ENCODE measurements at places on chromosomes 12 and 14.

DNA sequence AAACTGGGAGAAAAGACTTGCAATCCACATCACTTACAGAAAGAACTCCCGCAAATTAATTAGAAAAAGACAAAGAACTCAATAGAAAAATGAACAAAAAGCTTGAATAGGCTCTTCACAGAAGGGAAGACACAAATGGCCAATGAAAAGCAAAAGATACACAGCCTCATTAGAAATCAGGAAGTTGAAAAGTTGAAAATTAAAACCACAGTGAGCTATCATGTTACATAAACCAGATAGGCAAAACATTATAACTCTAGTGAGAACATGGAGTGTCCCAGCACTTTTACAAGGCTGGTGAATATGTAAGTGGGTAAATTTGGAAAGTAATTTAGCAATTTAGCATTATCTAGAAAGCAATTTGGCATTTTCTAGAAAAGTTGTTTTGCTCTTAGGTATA is 158.4 kb upstream of the RASSF8 start:
- DNase-seq = no peak

GRCh38 chr12:25942709-25943108 is 15.8 kb upstream of the RASSF8 start:
- DNase-seq = no peak

GRCh38 chr14:77071938-77072388 is 26.1 kb upstream of the CIPC start:
- DNase-seq = no peak

DNA sequence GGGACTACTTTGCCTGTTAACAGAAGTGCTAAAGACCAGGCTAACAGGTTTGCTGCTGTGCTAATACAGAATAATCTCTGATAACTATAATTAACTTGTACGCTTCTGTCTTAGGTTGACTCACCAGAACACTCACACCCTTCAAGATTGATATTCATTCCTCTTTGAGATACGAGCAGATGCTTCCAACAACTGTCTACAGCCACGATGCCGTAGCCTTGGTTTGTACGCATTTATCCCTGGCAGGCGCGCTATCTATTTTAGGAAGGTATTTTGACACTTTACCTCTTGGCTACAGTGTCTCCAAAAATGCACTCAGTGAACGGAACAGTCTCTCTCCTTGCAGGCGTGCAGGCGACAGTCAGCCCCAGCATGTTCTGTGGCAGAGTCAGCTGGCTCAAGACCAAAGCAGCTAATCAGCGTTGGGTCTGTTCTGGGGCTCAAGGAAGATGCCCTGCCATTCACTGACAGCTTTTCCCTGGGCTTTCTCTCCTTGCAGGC is 146.4 kb upstream of the PRICKLE1 start:
- DNase-seq = no peak

DNA sequence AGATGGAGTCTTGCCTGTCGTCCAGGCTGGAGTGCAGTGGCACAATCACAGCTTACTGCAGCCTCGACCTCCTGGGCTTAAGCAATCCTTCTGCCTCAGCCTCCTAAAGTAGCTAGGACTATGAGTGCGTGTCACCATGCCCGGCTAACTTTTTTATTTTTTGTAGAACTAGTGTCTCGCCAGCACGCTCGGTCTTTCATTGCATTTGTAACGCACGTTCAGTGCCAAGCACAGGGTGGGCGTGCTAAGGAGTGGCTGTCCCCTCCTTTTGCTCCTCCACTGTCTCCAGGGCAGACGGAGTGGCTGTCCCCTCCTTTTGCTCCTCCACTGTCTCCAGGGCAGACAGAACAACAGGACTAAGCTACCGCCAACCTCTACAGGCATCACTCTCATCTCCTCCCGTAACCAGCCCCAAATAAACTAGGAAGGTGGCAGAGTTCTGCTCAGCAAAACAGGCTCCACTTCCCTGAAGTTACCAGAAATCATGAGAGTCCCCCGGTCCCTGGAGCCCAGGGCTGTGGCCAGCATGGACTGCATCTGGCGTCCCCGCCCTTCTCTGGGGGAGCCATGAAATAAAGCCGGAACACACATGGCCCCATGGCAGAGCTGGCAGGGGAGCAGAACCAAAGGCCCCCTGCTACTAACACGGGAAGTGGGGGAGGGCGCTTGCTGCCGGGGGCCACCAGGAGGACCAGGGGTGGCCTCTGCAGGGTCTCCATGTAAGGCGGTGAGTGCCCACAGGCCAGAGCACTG is 60.2 kb downstream of the CCDC88C start:
- DNase-seq = no peak

DNA sequence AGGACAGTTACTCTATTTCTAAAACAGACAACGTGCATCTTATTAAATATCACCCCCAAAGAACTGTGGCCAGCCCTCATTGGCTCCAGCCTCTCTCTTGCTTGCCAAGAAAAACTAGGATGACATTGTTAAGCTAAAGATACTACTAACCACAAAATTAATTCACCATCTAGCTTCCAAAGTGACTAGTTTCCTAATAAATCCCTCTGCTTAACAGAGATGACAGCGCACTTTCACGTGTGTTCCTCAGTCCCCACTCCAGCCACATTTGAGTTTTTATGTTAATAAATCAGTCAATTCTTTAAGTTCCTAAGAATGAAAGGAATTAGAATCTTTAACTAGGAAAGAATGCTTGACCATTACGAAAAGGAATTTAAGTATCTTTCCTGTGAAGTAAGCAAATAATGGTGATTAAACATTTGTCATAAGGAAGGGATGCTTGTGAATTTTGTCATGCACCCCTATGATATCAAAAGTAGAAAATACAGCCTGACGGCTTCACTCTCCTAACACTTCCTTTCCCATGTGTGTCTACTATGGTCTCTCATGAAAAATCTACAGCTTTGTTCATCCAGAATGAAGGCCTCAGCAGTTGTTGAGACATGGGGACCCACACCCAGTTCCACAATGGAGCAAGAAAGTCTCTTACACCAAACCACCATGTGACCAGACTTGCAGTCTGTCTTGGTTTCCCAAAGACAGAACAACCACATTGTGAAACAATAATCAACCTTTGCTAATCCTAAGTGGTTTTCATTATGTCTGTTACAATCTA is 8.1 kb downstream of the CORO1C start:
- no peak for DNase-seq

GRCh38 chr14:50892255-50892654 is 20.4 kb downstream of the ABHD12B start:
- DNase-seq = peak; percentile 62

DNA sequence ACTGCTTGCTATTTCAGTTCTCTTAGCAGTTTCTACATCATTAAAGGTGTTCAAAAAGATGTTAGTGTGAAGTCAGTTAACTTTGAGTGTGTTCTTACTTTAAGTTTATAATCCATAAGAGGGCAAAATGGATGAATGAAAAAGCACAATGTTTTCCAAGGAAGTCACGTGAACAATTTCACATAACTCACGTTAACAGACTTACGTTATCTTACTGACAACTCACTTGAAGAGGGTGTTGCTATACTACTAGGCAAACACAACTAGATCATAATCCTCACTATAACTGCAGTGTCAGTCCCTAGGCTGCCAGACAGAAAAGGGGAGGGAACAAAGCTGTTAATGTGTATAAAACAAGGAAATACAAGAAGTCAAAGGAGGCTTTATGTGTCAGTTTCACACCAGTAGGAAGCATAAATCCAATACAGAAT is 6.4 kb downstream of the SLC2A13 start:
- no peak for DNase-seq

GRCh38 chr12:52191841-52192791 is at the start of gene KRT80:
TSS of gene KRT80 (minus strand) at chr12:52192014. CDS start at chr12:52191902, 112 bp downstream.
- no peak for DNase-seq

DNA sequence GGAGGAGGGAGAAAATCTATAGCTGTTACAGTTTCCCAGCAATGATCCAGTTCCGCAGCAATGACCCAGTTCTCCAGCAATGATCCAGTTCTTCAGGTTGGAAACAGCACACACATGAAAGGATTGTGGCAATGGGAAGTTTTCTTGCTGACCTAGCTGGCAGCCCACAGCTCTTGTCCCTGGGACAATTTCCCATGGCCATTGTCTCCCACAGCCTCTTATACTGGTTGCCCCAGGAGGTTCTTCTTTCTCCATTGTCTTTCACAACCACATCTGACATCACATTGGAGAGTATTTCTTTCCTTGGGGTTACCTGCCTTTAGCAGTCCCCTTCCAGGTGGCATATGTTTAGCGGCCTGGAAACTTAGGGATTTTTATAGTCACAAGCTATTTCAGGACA is 209.8 kb upstream of the PLEKHG7 start:
- DNase-seq = no peak

DNA sequence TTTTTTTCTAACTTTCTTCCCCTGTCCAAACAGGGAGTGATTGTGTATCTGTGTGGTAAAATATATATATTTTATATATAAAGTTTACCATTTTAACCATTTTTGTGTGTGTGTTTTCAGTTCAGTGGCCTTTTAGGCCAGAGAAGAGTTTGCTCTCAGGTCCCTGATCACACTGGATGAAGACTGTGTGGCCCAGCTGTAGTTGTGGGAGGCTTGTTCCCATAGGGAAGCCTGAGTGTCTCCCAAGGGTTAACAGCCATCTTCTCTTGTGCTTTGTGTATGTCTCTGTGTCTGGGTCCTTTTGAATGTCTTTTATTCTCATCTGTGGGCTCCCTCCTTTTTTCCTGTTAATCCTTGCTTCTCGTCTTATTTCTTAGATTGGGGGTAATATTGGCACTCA is 23.4 kb downstream of the CGRRF1 start:
- DNase-seq = no peak

- no peak for DNase-seq
These were observed 324.4 kb upstream of the RTL1 start for GRCh38 chr14:101227611-101228594.

DNA sequence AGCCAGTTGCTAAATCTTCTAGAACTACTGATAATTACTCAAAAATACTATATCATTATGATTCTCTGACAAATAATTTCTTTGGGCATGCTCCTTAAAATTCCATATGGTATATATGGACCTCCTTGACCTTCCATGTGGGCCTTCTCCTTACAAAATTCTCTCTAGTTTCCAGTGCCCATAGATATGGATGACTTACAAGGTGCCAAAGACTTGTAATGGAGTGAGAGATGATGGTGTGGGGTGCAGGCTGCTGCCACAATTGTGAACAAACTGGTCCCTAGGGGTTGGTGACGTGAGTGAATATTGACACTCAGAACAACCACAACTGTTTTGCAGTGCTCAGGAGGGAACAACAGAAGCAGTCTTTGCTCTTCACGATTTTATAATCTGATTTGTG is 378.9 kb downstream of the SNAPC1 start:
- DNase-seq = no peak

- DNase-seq = no peak
These were observed 262.9 kb downstream of the TMEM117 start for GRCh38 chr12:44098786-44099185.

DNA sequence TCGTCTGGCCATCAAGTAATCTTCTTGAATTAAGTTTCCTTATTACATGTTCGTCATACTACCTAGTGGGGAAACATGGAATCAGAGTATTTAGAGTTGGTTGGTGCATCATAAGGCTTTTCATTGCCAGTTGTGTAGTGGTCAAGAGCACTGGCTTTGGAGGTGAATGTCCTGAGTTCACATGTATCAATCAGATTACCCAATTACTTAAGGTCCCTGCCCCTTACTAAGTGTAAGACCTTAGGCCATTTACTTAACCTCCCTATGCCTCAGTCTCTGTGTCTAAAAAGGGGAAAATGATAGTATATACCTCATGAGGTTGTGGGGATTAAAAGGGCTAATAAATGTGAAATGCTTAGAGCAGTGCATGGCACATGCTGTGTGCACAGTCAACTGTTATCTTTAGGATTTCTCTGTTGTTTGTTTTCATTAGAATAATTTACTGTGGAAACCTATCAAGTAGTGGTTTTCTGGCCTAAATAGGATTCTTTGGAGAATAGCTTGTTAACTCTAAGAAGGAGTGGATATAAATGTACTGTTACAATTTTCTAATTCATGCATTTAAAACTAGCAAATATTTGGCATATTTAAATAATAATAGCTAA is 27.0 kb downstream of the MSRB3 start:
- no peak for DNase-seq

- DNase-seq = no peak
These were observed 97.9 kb downstream of the RFLNA start for GRCh38 chr12:124392667-124393413.

- DNase-seq = no peak
These were observed 255.9 kb downstream of the MSRB3 start for GRCh38 chr12:65534238-65534841.

DNA sequence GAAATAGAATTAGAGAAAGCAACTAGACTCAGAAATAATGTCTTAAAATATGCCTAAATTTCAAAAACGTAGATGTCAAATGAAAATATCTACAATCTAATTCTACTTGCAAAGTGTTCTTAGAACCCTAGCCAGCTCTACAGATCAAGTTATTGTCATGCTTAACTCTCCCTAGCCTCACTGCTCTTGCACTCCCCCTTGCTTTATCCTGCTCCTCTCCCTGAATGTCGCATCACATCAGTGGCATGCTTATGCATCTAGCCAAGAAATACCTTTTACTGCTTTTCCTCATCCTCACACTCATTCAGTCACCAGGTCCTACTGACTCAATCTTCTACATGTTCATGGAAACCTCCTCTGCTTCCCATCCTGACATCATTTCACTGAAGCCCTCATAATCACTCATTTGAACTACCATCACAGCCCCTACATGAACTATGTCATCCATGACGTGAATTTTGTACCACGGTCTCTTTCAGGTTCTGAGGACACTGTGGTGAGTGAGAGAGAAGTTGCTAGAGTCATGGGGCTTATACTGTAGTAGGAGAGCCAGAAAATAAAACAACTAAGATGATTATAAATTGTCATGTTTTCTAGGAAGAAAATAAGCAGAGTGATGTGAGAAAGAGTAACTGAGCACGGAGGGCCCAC is 22.6 kb upstream of the CRACR2A start:
- no peak for DNase-seq

GRCh38 chr12:57001448-57001906 is 4.9 kb downstream of the ZBTB39 start:
- peak; percentile 91 for DNase-seq

DNA sequence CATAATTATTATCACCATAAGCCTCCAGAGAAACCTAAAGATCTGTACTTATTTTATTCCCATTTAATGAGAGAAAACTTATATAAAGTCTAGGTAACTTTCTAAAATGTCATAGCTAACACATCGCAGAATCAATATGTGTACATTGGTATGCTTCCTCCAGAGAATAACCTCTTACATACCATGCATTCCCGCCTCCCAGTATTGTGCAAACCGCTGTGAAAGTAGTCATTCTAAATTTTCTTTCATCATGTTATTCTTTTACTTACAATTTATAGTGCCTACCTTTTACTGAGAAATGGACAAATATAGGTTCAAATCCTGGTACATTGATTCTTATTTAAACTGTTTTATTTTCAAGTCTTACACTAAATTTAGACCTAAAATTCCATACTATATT is 463.4 kb downstream of the LRFN5 start:
- no peak for DNase-seq

GRCh38 chr12:77601069-77601468 is 229.6 kb upstream of the NAV3 start:
- DNase-seq = no peak

DNA sequence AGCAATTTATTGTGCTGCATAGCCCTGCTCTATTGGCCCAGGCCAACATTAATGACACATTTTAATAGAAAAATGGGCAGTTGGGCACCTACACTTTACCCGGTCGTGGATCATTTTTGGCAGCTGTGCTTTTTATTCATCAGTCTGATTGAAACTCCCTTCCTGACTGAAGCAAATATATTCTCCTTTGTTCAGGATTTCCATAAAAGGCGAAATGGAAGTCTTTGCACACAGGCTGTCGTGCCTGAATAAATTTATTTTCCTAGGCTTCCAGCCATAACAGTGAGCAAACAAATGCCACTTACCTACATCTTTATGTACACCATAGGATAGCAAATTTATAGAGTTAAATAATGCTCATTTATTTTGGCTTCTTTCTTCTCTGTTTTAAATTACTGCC is 480.7 kb upstream of the DCN start:
- DNase-seq = no peak

GRCh38 chr14:46769292-46769691 is 117.7 kb upstream of the RPL10L start:
- DNase-seq = no peak
